ENCODE measurements at places on chromosomes 13 and 19. TPM values are rescaled to one million over a fixed set of nuclear protein-coding genes. Genes with fewer than 3 reads are reported as not detected.
A peak's percentile ranks its signal among the peaks of the same experiment; 100 is the strongest.

DNA sequence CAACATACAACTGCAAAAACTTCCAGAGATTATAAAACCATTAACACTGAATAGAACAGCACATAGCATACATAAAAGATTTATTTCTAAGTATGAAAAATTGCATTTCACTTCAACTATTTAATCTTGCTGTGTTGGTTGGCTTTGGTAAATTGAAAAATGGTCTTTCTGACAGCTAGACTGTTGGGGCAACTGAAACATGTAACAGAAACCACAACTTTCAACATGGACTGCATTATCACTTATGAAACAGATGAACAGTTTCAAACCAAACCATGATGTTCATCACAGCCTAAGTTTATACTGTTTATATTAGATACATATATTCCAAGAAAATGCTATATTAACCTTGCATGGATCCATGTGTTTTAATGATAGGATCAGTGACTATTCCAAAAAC, 324.1 kb upstream of the PCDH9 start:
- DNase-seq: no peak

GRCh38 chr19:15187026-15188007, 13.5 kb downstream of the NOTCH3 start:
- no peak for DNase-seq

- DNase-seq: peak; percentile 25
Observed at GRCh38 chr13:100497389-100497788, 91.2 kb downstream of the GGACT start.

MTUS2 gene
- total RNA-seq: 0.24 TPM

ZNF799 gene
- 4.8 TPM for total RNA-seq
